ENCODE measurements at places on chromosomes 16 and 17.
A peak's percentile ranks its signal among the peaks of the same experiment; 100 is the strongest.

GRCh38 chr16:9869776-9870175 lies 312.5 kb downstream of the GRIN2A start:
- DNase-seq: no peak

DNA sequence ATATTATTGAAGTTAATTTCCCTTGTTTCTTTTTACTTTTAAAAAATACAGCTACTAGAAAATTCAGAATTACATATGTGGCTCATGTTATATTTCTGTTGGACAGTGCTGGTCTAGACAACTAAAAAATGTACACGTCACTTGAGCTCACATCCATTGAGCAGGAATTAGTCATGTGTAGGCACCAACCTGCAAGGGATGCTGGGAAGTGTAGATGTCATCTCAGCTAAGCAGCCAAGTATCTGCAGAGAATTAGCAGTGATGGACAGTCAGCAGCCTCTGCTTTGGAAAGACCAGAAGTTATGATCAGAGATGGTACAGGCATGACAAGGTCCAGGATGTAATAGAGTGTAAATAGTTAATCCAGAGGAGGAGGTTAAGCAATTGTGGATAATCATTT lies 87.1 kb upstream of the HS3ST2 start:
- DNase-seq: no peak

- DNase-seq: peak; percentile 71
Observed at GRCh38 chr17:83080858-83081683, 1.7 kb downstream of the METRNL start.

GRCh38 chr16:27718201-27719105 lies 168.5 kb downstream of the KATNIP start:
- no peak for DNase-seq

DNA sequence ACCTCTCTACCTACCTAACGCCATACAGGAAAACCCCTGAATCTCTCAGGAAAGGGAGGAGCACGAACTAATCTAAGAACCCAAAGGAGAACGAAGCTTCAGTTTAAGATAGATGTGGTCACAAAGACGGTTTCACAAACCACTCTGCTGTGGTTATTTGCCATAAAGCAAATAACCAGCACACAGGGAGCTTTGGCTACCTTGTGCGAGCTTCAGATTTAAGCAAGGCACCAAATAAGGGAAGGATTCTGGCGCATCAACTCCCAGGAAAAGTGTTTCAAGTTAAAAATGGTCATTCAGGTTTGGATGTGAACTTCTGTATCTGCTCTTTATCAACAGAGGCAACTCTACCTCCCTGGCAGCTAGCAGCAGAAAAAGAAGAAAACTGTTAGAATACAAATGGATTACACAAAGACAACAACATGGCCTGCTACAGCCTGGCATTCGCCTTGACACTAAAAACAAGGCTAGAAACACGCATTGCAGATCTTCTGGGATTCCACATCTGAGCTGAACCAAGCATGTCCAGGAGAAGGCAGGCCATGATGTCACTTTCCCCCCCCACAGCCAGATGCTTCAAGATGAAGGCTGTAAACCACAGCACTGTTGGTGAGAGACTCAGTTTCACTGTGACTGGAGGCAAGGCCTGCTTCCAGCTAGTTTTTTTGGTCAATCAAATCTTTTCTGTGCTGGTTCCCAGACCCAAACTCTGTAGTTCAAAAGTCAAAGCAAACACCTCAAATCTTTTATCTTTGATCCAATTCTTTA lies 43.6 kb downstream of the SMG6 start:
- no peak for DNase-seq

DNA sequence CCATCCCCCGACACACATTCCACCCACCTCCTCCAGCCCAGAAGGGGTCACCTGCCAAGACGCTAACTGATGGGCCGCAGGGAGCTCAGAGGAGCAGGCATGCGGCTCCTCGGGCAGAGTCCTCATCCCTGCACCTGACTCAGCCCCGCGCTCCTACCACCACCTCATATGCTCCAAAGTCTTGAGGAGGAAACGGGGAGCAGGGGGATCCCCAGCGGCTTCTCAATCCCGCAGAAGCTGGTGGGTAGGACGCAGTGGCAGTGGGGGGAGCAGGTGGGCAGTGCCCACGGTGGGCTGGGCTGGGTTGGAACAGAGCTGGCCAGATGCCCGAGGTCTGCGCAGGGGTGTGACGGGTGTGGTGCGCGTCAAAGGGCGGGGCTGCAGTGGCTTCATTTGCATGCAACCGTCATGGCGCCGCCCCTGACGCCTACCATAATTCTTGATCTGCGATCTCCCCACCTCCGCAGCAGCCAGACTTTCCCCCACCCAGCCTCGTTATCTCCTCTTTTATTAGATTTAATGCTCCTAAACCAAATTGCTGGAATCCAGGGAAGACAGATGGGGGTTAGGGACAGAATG lies 39.0 kb upstream of the EMP2 start:
- peak; percentile 51 for DNase-seq

GRCh38 chr17:4800462-4801196 lies 1.5 kb downstream of the C17orf114 start:
- DNase-seq: no peak

- DNase-seq: no peak
Observed at GRCh38 chr17:49931416-49932137, 37.4 kb upstream of the DLX4 start.

DNA sequence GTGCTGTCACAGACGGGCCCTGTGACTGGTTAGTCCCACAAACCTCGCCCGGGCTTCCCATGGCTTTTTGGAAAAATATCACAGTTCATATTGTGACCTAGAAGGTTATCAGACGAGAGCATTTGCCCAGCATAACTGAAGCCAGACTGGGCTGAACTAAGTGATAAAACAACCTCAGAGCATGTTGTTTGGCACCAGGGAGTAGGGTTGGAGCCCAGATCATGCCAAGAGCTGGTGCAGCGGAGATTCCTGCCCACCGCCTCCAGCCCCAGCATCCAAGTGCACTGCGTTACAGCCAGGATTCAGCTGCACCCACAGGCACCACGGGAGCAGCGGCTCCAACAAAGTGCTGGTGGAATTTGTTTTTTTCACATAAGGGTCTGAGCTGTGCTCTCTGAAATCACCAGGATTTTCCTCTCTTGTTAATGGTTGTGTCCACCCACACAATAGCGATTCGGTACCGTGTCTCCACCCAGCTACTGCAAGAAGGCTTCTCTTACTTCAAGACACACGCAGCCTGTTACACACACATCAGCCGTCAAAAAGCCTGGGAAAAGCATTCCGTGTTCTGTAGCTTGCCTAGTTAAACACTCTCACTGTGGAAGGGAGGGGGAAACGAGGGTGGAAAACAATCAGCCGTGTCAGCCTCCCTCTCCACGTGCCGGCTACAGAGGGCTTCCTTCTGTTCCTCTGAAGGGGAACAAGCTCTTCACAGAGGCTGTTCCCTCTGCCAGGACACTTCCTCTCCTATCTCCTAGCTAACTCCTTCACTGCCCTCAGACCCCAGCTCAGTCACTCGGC lies 273.8 kb downstream of the C16orf95 start:
- DNase-seq: no peak
